ENCODE measurements at places on chromosomes 4 and X. TPM values are rescaled to one million over a fixed set of nuclear protein-coding genes. Genes with fewer than 3 reads are reported as not detected.

Gene LRCH2
- 1.0 TPM for polyA plus RNA-seq

Gene PITX2
- polyA plus RNA-seq, result 5.8 TPM

Gene AWAT1
- polyA plus RNA-seq, result not detected

Gene DACH2
- polyA plus RNA-seq, result not detected

Gene MND1
- polyA plus RNA-seq, result 4.3 TPM

Gene MAGEB10
- polyA plus RNA-seq, result not detected

Gene XKRX
- polyA plus RNA-seq, result not detected

Gene CXXC4
- polyA plus RNA-seq, result not detected

Gene GPRIN3
- 0.05 TPM for polyA plus RNA-seq

Gene TLR2
- not detected for polyA plus RNA-seq

Gene FMR1
- polyA plus RNA-seq, result 6.8 TPM

Gene XAGE1B
- polyA plus RNA-seq, result not detected

Gene TCEAL8
- 104 TPM for polyA plus RNA-seq

Gene MGAT4D
- not detected for polyA plus RNA-seq

Gene CENPU
- polyA plus RNA-seq, result 15.7 TPM

Gene ARL13A
- not detected for polyA plus RNA-seq

Gene GATB
- polyA plus RNA-seq, result 20.0 TPM

Gene CCKAR
- polyA plus RNA-seq, result not detected

Gene CCSER1
- not detected for polyA plus RNA-seq

Gene GIMD1
- polyA plus RNA-seq, result not detected

Gene SMIM43
- 1.4 TPM for polyA plus RNA-seq

Gene LANCL3
- polyA plus RNA-seq, result not detected

Gene SYP
- polyA plus RNA-seq, result 0.23 TPM

Gene AKAP14
- polyA plus RNA-seq, result not detected

Gene PSAPL1
- polyA plus RNA-seq, result not detected

Gene CXorf65
- polyA plus RNA-seq, result not detected

Gene HAUS7
- polyA plus RNA-seq, result 17.3 TPM

Gene IQSEC2
- polyA plus RNA-seq, result 7.1 TPM

Gene RHOXF1
- not detected for polyA plus RNA-seq

Gene SPANXB1
- not detected for polyA plus RNA-seq

Gene ARFIP1
- 40.7 TPM for polyA plus RNA-seq

Gene CNKSR2
- 0.43 TPM for polyA plus RNA-seq

Gene LONRF3
- not detected for polyA plus RNA-seq

Gene PROM1
- polyA plus RNA-seq, result not detected

Gene RTL9
- 0.20 TPM for polyA plus RNA-seq

Gene TCEAL7
- polyA plus RNA-seq, result 21.8 TPM

Gene CNGA1
- polyA plus RNA-seq, result not detected

Gene FANCB
- polyA plus RNA-seq, result 4.2 TPM

Gene CLCN5
- 2.0 TPM for polyA plus RNA-seq

Gene UBE2A
- polyA plus RNA-seq, result 147 TPM

Gene TNMD
- not detected for polyA plus RNA-seq

Gene NAA11
- not detected for polyA plus RNA-seq

Gene NLGN3
- 0.34 TPM for polyA plus RNA-seq

Gene XG
- polyA plus RNA-seq, result 47.8 TPM

Gene PPP2R2C
- not detected for polyA plus RNA-seq

Measured in GM23248 (cell line).